B cell (primary cell): ENCODE measurements at places on chromosomes 2 and 18. TPM values are rescaled to one million over a fixed set of nuclear protein-coding genes. Genes with fewer than 3 reads are reported as not detected.

The CNRIP1 gene
- total RNA-seq, result not detected in 2 replicates

GRCh38 chr2:151720521-151720920, 13.8 kb downstream of the NEB start:
- DNase-seq, result no peak
- H3K27me3 ChIP-seq, result no peaks in the 10 kb centered on the region
- H3K36me3 ChIP-seq, result no peaks in the 10 kb centered on the region

- no peaks in the 10 kb centered on the region for H3K27me3 ChIP-seq
- DNase-seq, result peak; percentile 14
- H3K36me3 ChIP-seq, result no peaks in the 10 kb centered on the region
- H3K4me1 ChIP-seq, result no peaks in the 10 kb centered on the region
- H3K4me3 ChIP-seq, result no peak overlapping the region
- H3K27ac ChIP-seq, result no peak overlapping the region
Measured at GRCh38 chr2:59677158-59677557, 876.3 kb downstream of the BCL11A start.

GRCh38 chr2:56232912-56233311, 49.1 kb downstream of the CCDC85A start:
- H3K27me3 ChIP-seq, result no peaks in the 10 kb centered on the region
- no peaks in the 10 kb centered on the region for H3K4me1 ChIP-seq
- H3K27ac ChIP-seq, result no peak overlapping the region
- no peaks in the 10 kb centered on the region for H3K36me3 ChIP-seq
- DNase-seq, result no peak
- no peak overlapping the region for H3K4me3 ChIP-seq

GRCh38 chr2:209976698-209977385, 25.6 kb upstream of the RPE start:
- H3K36me3 ChIP-seq, result no peaks in the 10 kb centered on the region
- DNase-seq, result no peak
- H3K4me1 ChIP-seq, result no peaks in the 10 kb centered on the region
- no peaks in the 10 kb centered on the region for H3K27me3 ChIP-seq

DNA sequence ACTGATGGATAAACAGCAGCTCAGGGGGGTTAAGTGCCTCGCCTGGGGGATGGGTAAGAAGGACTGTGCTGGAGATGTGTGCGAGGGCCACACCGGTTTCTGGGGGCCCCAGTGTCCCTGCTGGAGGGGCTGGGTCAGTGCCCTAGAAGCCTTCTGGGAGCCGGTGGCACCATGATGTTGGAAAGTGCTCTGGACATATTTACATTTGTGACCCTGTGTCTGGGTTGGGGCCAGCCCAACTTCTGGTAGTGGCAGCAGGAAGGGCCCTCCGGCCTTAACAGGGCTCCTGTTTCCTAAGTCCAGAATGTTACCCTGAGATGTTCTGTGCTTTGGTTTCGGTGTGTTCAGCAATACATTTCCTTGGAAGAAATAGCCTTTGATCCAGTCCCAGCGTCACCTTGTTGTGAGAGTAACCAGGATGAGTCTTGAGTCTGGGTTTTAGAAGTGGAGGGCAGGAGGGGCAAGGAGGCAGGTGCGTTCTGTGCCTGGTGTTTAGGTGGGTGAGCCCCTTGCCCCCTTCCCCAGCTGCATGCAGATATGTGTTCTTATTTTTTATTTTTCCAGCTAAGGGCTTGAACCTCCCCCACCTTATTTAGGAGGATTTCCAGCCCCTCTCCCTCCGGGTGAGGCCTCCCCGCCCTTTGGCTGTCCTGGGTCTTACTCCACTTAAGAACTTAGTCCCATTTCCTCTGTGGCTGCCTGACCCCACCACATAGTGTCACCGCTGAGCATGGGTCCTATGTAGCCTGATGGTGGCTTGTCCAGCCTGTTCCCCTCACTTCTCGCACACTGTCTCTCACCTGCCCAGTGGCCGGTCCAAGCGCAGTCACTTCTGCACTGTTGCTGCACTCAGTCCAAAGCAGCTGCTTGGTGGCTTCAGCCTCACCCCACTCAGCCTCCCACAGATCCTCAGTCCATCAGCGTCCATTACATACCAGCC, 132.7 kb upstream of the HS6ST1 start:
- no peaks in the 10 kb centered on the region for H3K36me3 ChIP-seq
- H3K27ac ChIP-seq, result no peak overlapping the region
- H3K4me3 ChIP-seq, result no peak overlapping the region
- H3K27me3 ChIP-seq, result no peaks in the 10 kb centered on the region

DNA sequence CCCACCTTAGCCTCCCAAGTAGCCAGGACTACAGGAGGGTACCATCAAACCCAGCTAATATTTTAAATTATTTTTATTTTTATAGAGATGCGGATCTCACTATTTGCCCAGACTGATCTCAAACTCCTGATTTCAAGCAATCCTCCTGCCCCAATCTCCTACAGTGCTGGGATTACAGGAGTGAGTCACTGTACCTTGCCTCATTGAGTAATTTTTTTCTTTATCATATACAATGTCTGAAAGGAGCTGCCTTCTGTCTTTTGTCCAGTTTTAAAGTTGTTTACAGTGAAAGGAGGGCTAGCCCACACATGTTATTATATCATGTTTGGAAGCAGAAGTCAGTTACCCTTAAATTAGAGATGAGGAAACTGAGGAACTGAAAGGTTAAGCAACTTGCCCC, 32.5 kb downstream of the PRKRA start:
- H3K27ac ChIP-seq, result no peak overlapping the region
- H3K4me1 ChIP-seq, result peaks cover 10% of the 10 kb centered on the region
- no peak overlapping the region for H3K4me3 ChIP-seq
- no peaks in the 10 kb centered on the region for H3K27me3 ChIP-seq

DNA sequence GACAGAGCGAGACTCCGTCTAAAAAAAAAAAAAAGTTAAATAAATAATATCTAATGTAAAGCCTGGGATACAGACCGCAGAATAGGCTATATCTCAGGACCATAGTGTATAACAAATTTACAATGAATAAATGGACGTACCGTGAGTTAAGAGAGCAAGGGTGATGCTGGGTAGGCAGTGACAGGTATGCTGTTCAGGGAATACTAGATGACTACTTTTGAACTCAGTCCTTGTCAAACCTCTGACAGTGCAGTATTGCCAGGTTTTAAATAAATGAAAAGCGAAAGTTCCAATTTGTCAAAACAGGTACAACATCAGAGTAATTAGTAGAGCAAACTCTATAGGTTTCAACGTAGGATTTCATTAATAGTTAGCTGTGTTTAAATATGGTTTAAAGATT, 76.8 kb downstream of the CALCRL start:
- no peaks in the 10 kb centered on the region for H3K27me3 ChIP-seq
- H3K4me1 ChIP-seq, result no peaks in the 10 kb centered on the region

DNA sequence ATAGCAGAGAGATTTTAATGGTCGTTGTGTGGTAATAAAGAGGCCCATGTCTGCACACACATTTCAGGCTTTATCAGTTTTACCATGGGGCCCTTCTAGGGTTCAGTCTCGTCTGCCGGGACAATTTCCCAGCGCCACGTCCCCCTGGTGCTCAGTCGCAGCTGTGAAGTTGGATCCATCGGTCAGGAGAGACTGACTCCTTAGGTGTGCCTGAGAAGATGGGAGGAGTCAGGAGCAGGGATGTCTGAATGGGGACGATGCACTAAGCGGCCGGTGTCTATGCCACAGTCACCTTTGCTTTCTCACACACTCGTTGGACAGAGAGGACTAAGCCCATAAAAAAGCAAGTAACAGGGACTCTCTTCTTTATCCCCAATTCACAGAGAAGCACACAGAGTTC, 71.4 kb downstream of the TWIST2 start:
- H3K4me3 ChIP-seq, result no peak overlapping the region
- no peak overlapping the region for H3K27ac ChIP-seq
- no peaks in the 10 kb centered on the region for H3K27me3 ChIP-seq
- no peaks in the 10 kb centered on the region for H3K4me1 ChIP-seq

GRCh38 chr2:191082321-191082720, 68.3 kb upstream of the STAT1 start:
- no peaks in the 10 kb centered on the region for H3K36me3 ChIP-seq
- no peak overlapping the region for H3K27ac ChIP-seq
- no peak overlapping the region for H3K4me3 ChIP-seq
- no peak for DNase-seq

DNA sequence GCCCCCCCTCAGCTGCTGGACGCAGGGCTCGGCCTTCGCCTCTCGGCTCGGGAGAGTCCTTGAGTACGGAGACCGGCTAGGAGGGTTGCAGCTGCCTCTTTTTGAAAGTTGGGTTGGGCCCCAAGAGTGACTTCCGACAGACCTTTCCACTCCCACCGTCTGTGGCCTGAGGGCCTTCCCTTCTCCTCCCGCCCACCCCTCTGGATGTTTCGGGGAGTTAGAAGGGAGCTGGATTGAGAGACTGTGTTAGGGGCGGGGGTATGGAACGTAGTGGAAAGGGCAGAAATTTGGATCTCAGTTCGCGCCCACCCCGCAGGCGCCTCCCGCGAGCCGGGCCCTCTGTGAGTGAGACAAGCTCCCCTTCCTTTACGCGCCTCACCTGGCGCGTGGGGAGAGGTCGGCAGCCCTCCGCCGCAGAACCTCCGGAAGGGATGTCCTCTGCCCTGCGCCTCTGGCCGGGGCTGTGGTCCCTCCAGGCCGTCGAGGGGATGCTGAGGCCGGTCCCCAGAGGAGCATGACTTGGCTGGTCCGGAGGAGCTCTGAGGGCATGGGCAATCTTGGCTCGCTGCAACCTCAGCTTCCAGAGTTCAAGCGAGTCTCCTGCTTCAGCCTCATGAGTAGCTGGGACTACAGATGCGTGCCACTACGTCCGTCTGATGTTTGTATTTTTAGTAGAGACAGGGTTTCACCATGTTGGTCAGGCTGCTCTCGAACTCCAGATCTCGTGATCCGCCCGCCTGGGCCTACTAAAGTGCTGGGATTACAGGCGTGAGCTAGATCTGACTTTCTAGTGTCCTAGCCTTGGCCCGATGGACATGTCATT, 15.9 kb downstream of the C2orf74 start:
- peaks cover 42% of the 10 kb centered on the region for H3K4me1 ChIP-seq
- H3K36me3 ChIP-seq, result peaks cover 38% of the 10 kb centered on the region
- H3K27ac ChIP-seq, result peak overlapping the region; percentile 91
- no peaks in the 10 kb centered on the region for H3K27me3 ChIP-seq
- H3K4me3 ChIP-seq, result peak overlapping the region; percentile 52

DNA sequence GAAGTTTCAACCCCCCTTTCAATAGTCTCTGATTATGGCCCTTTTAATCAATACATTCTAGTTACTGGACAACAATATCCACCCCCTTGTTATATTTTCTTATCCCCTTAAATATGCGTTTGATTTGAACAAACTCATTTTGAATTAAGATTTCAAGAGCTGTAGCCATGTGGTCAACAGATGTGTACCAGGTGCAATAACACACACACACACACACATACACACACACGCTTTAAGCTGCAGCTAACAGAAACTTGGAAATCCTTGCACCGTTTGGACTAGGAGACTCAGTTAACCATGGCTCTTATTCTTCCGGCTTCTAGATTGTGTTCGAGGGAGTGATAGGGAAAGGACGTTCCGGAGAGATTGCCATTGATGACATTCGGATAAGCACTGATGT, 82.8 kb downstream of the NRP2 start:
- DNase-seq, result no peak
- H3K36me3 ChIP-seq, result no peaks in the 10 kb centered on the region
- peaks cover 7% of the 10 kb centered on the region for H3K4me1 ChIP-seq

GRCh38 chr2:124908411-124908810, 883.3 kb downstream of the CNTNAP5 start:
- H3K4me1 ChIP-seq, result no peaks in the 10 kb centered on the region
- no peaks in the 10 kb centered on the region for H3K27me3 ChIP-seq
- DNase-seq, result no peak
- no peaks in the 10 kb centered on the region for H3K36me3 ChIP-seq

DNA sequence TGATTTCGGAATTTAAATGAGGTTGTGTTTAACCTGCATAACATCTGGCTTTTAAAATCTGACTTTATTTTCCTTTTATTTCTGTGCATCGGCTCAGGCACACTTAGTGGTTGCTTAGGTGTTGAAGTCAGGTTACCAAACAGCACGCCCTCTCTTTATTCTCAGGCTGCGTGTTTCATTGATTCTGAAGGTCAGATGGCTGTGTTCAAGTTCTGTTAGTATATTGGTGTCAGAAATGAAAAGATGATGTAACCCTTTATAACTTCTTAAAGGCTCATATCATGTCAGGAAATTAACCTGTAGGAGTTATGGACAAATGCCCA, 246.5 kb downstream of the LDLRAD4 start:
- DNase-seq, result no peak
- H3K4me3 ChIP-seq, result peak overlapping the region; percentile 93
- peaks cover 16% of the 10 kb centered on the region for H3K4me1 ChIP-seq

GRCh38 chr2:57376985-57377384, 669.6 kb upstream of the VRK2 start:
- no peaks in the 10 kb centered on the region for H3K4me1 ChIP-seq
- H3K27ac ChIP-seq, result no peak overlapping the region
- DNase-seq, result no peak
- no peak overlapping the region for H3K4me3 ChIP-seq
- H3K27me3 ChIP-seq, result no peaks in the 10 kb centered on the region

- H3K4me1 ChIP-seq, result no peaks in the 10 kb centered on the region
- H3K27ac ChIP-seq, result no peak overlapping the region
- no peak for DNase-seq
- H3K27me3 ChIP-seq, result no peaks in the 10 kb centered on the region
- H3K4me3 ChIP-seq, result no peak overlapping the region
- H3K36me3 ChIP-seq, result no peaks in the 10 kb centered on the region
Measured at GRCh38 chr18:28287146-28287545, 110.2 kb upstream of the CDH2 start.

- H3K36me3 ChIP-seq, result no peaks in the 10 kb centered on the region
- H3K27ac ChIP-seq, result no peak overlapping the region
- no peaks in the 10 kb centered on the region for H3K4me1 ChIP-seq
- H3K4me3 ChIP-seq, result no peak overlapping the region
- DNase-seq, result no peak
Measured at GRCh38 chr2:11437602-11438001, 28.4 kb downstream of the E2F6 start.

GRCh38 chr2:156703642-156704041, 267.5 kb downstream of the GPD2 start:
- H3K27ac ChIP-seq, result no peak overlapping the region
- H3K27me3 ChIP-seq, result no peaks in the 10 kb centered on the region
- DNase-seq, result no peak
- H3K4me3 ChIP-seq, result no peak overlapping the region

DNA sequence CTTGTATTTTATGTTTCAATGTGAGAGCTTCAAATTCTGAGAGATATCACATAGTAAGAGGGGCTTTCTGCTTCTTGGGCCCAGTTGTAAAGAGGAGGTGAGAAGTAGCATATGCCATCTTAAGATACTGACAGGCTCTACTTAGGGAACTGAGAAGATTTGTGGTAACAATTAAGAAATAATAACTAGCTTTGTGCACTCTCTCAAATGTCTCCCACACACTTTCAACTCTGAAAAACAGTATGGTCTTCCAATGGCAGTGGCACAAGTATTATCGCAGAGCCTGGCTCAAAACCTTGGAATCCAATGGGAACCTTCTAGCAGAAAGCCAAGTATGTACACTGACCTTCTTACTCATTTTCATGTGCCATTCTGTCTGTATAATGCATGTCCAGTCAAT, 80.3 kb upstream of the FAM237A start:
- no peaks in the 10 kb centered on the region for H3K36me3 ChIP-seq
- no peak overlapping the region for H3K27ac ChIP-seq
- no peak overlapping the region for H3K4me3 ChIP-seq
- H3K4me1 ChIP-seq, result no peaks in the 10 kb centered on the region
- no peak for DNase-seq
